Activated naive CD4-positive, alpha-beta T cell (primary cell): ENCODE measurements at places on chromosomes 7 and 10.

- DNase-seq = no peak
Measured at GRCh38 chr10:7038416-7038815, 372.4 kb downstream of the SFMBT2 start.

DNA sequence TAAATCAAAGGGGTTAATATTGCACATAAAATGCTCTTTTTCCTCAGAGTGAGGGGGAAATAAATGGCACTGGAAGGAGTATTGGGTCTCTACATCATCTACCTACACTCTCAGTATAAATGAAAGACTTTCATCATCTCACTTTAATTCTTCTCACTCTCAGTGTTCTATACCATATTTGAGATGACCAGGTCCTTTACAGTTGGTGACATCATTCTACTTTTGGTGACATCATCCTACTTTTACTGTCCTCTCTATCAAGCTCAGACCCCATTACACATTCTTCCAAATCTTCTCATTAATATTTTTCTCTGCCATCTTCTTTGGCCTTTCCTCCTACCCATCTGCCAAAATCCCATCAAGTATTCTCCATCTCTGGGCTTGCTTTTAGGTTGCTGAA is 74.6 kb upstream of the TMEM106B start:
- DNase-seq = no peak

DNA sequence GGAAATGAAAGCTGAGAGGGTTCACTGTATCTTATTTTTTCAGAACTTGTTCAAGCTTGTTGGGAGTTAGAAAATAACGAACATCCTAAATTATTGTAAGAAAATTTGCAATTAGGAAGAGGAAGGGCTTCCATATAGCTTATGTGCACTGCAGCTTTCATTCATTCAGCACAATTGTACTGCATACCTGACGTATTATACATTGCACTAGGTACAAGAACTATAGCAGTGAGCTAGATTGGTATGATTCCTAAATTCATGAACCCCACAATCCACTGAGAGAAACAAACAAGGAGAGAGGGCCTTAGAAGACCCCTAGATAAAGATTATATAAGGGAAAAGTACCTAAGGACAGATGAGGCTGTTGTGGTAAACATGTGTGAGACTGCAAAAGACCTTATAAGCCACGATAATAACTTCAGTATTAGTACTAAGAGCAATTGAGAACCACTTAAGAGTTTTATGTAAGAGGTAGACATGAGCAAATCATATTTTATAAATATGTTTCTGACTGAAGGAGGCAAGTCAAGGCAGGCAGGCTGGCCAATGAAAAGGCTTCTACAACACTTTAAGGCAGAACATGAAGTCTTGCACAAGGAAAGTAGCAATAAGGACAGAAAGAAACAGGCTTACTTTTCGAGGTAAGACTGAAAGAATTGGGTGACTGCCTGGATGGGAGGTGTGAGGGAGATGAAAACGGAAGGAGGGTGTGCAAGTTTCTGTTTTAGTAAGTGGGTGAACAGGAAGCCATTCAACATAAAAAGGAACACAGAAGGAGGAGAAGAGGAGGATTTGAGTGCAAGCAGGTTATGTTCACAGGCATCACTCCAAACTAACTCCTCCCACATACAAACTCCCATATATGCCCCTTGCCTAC is 77.9 kb upstream of the LRRN3 start:
- no peak for DNase-seq

- DNase-seq = no peak
Measured at GRCh38 chr10:111745982-111746381, 437.6 kb downstream of the GPAM start.

GRCh38 chr10:109668154-109668665 is 255.1 kb downstream of the XPNPEP1 start:
- DNase-seq = no peak

GRCh38 chr7:119783799-119784198 is 489.2 kb upstream of the KCND2 start:
- no peak for DNase-seq
